Mesenchymal stem cell (in vitro differentiated cells and primary cell): ENCODE measurements at places on chromosomes 2 and 18.

- no peak for DNase-seq
These were observed 1665.2 kb downstream of the SUCLG1 start for GRCh38 chr2:82793711-82794435.

- no peak for DNase-seq
These were observed 109.4 kb downstream of the CERS6 start for GRCh38 chr2:168565512-168565911.

- peak; percentile 44 for DNase-seq
These were observed 929.7 kb downstream of the LRP1B start for GRCh38 chr2:141201016-141201565.

DNA sequence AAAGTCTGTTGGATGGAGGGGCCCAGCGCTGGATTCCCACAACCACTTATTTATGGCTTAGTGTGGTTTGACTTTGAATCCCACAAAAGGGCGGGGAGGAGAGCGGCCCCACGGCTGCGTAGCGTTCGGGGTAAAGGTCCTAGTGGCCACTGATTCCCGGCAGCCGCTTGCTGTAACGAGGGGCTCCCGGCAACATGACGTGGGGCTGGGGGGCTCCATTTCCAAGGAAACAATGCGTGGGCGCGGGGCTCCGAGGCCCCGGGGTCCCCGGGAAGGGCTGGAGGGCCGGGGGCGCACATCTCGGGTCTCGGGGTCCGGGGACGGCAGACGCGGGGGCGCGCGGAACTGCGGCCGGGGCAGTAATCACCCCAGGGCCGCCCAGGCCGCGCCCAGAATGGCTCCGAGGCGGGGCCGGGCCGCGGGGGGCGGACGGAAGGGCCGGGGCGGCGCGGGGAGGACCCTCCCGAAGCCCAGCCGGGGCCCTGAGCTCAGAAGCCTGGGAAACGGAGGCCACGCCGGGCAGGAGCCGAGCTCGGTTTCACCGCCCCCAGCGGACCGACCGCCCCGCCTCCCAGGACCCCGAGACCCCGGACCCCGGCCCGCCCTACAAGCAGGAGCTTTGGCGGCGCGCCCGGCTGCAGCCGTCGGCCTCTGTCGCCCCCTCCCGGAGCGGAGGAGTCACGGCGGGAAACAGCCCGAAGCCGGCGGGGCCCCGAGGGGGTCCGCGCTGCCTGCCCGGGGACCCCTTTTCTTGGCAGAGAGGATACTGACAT is 11.9 kb upstream of the MLPH start:
- peak; percentile 90 for DNase-seq

DNA sequence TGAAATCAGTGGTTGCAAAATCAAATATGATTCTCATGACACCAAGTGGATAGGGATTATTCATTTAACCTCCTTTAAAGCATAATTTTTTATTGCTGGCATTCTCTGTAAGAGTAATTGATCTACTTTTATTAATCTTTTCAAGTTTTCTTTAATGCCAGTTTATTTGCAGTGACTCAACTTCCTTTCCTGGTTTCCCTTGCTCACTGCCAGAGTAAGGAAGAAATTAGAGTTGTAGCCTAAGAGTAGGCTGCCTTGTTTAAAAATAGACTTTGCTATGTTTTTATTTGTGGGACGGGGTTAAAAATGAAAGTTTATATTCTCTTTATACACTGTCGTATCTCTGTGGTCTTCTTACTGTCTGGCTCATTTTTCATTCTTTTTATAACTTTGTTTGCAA is 148.6 kb downstream of the WDR7 start:
- DNase-seq = peak; percentile 16

- peak; percentile 39 for DNase-seq
These were observed 149.6 kb downstream of the LAMA3 start for GRCh38 chr18:23838801-23839366.

DNA sequence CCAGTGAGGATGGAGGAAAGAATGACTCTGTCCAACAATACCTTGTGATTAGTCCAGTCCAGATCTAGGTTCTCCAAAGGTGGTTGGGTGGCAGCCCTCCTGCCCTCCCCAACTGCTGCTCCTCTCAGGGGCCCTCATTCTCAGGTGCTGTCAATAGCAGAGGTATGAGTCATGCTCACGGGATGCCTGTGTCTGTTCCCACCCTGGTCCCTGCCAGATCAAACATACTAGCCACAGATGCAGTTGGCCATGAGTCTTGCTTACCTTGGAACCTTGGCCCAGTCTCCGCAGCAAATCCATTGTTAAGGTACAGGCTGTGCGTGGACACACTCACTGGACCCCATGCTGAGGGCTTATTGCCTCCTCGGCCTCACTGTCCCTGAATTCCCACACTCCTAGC is 24.9 kb upstream of the RPIA start:
- DNase-seq = no peak

- DNase-seq = no peak
These were observed 11.6 kb downstream of the TGFBRAP1 start for GRCh38 chr2:105317937-105318336.

DNA sequence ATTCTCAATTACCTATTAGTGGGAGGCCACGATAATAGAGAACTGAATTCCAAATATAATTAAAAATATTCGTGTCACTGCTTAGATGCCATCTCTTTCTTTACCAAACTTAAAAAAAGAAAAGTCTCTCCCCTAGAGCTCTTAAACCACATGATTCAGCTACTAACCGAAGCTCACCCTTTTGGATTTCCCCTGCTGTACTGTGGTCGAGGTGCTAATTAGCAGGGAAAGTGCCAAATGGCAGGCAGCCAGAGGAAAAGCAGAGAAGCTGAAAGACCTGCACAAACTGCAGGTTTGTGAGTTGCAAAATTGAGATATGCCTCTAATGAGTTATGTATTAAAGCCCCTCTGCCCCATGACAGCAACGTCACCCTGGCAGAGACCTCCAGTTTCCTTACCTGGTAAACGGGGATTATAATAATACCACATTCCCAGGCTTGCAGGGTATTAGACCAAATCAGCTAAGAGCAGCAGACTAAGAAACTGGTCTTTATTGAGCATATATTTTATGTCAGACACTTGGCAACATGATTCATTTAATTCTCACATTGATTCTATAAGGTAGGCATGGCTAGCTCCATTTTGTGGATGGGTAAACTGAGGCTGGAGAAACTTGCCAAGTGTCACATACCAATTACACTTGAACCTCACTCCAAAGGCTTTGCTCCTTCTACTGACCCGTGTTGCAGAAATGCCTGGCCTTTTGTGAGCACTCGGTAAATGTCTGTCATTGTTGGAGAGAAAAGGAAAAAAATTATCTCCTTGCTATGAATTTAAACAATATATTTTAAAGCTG is 259.7 kb downstream of the LPIN1 start:
- DNase-seq = no peak

GRCh38 chr18:31432316-31432715 is 15.2 kb upstream of the DSG3 start:
- no peak for DNase-seq
